ENCODE measurements at places on chromosomes 3 and 15.

DNA sequence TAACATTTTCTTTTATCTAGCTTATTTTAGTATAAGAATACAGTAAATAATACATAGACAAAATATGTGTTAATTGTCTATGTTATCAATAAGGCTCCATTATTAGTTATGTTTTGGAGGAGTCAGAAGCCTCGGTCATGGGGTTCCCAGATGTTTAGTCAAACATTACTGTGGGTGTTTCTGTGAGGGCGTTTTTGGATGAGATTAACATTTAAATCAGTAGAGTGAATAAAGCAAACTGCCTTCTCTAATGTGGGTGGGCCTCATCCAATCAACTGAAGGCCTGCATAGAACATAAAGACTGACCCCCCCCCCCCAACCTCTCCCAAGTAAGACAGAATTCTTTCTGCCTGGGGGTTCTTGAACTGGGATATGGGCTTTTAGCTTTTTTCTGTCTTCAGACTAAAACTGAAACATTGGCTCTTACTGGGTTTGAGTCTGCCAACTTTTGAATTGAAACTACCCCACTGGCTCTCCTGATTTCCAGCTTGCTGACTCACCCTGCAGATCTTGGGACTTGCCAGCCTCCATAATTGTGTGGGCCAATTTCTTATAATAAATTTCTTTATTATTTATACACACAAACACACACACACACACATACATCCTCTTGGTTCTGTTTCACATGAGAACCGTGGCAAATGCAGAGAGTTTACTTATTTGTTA lies 192.0 kb downstream of the TPRG1 start:
- no peak for DNase-seq

DNA sequence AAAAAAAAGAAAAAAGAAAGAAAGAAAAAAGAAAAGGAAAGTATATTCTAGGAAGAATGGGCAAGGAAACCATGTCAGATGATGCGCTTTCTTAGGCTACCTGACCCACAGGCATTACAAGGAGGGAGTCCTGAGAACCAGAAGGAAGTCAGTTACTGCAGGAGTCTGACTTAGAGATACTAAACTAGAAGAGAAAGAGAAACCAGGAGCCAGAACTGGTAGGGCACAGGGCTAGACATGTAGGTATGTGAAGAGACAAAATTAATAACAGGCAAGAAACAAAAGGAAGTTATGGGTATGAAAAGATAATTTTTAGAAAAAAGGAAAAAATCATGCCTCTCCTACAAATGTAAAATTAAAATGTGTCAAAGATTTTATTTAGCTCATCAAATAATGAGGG lies 63.3 kb upstream of the LRRN1 start:
- no peak for DNase-seq

DNA sequence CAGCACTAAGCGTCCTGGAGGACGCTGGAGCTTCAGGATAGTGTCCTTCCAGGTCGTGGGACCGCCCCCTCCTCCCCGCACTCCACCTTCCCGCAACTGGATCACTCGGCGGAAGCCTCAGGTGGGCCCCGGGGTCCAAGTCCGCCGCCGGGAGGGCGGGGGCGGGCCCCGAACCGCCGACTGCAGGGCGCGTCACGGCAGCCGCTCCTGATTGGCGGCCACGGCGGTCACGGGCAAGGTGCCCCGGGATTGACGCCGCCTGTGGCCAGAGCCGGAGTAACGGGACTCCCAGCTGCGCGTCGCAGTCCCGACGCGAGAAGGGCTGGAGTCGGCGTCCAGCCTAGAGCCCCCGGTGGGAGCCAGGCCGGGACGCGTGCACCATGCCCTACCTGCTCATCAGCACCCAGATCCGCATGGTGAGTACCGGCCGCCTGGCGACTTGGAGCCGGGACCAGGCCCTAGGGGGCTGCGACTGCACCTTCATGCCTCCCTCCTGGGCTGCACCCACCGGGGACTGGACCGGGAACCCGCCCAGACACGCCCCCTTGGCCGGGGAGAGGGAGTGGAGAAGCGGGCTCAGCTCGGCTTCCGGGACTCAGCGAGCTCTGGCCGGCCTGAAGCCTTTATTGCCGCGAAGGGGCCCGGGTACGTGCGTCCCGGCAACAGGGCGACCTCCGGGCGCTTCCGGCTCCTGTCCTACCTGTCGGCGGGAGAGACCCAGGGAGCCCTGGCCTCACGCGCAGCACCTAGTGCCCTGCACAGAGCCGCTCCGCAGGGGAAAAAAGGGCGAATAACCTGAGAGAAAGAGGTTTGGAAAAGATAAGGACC lies at the start of gene GCHFR:
GCHFR (plus strand) TSS at position 268 of the 828 bp plus-strand sequence; CDS start at position 381, 113 bp downstream.
- DNase-seq = no peak

DNA sequence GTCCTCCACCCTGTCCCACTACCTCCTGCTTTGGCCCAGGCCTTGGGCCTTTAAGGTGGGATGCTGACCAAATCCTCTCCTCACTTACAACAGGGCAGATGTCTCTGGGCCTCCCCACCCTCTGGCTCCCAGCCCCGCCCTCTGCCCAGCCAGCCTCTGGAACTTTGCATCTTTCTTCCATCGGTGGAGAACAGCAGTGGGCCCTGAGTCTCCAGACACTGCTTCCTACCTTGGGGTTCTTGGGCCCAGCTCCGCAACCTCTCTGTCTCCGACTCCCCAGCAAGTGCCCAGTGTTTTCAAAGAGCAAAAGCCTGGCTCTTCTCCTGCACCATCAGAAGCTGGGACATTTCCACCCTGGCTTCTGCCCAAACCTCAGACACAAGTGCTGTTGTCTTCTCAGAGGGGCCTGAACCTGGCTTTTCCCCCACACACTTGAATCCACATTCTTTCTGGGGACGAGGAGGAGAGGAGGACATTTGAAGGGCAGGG lies 33.1 kb downstream of the MRAS start:
- DNase-seq = no peak

DNA sequence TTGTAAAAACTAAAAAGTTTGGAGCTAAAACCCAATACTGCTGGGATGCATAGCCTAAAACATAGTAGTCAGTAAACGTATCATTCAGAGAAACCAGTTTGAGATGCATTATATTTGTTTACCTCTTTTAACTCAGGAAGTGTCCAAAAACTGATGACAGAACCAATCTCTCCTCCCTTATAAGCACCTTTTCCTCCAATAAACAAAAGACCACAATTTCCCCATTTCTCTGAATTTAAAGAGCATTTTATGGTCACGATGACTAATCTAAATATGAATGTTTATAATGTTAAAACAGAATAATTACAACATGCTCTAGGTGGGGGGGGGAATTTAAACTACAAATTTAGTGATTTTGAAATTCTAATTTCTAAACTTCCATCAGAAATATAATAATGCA lies 58.5 kb downstream of the CEP63 start:
- no peak for DNase-seq

DNA sequence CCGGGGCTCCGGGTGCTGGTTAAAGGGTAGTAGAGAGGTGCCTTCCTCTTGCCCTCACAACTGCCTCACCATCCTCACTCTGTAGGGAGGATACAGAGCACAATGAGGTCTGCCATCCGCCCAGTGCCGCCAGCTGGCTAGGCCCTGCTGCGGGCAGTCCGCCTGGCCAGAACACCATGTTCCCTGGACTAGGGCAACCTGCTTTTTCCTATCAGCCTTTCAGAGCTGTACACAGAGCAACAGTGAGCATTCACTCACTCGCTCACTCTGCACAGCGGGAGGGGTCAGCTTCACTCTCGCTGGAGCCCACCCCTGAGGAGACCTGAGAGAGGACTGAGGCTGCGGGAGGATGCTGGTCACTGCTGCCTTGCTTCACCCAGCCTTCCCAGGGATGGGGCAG lies 218.7 kb upstream of the CHRNA7 start:
- DNase-seq = no peak

DNA sequence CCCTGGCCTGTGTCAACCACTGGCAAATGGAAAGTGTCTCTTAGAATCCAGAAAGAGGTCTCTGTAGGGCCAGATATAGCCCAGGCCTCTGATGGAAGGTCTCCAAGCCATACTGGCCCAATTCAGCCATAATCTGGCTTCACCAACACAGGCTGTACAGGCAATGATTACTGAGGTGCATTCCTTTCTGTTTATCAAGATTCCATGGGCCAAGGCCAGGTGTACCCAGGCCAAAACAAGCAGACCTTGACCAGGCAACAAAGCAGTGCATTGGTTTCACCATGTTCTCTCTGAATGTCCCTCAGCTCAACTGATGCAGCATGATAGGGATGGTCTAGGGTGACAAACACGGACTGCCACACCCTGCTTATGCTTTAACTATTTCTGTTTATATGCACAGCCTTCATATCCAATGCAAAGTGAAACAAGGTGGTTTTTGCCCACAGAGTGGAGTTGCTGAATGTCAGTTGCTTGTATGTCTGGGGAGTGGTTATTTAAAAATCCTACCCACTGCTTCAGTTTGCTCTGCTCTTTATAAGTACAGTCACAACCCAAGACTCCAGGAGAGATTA lies 25.2 kb downstream of the CCNL1 start:
- DNase-seq = no peak

DNA sequence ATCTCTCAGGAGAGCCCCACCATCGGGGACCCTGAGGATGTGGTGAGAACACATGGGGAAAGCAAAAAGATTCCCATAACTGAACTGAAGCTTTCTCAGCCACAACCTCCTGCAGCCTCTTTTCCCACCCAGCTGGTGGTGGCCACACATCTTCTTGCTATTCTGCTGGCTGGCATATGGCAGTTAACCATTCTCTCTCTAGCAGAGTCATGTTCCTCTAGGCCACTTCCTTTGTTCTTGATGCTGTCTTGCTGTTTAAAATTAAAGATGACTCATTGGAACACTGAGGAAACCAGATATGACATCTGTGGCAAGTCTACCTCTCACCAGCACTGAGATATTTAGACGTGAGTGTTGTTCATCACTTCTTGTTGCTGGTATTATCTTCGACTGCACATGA lies 180.3 kb upstream of the ROBO2 start:
- no peak for DNase-seq

GRCh38 chr15:56351353-56351752 lies 13.9 kb upstream of the TEX9 start:
- no peak for DNase-seq

DNA sequence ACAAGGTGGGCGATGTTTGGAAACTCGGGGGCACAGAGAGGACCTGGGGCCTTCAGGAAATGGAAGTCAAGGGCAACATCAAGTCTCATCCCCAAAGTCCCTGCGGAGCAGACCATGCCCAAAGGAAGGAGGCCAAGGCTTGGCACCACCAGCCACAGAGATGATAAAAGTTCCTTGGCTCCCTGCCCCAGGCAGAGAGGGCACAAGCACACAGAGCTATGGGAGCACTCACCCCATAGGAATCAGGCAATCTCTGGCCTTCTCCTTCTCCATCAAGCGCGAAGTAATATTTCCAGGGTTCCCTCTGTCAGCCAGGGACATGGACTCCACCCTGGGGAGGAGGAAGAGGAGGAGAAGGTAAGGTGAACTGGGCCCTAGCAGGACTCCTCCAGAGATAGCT lies 7.9 kb downstream of the ACAA1 start:
- no peak for DNase-seq

DNA sequence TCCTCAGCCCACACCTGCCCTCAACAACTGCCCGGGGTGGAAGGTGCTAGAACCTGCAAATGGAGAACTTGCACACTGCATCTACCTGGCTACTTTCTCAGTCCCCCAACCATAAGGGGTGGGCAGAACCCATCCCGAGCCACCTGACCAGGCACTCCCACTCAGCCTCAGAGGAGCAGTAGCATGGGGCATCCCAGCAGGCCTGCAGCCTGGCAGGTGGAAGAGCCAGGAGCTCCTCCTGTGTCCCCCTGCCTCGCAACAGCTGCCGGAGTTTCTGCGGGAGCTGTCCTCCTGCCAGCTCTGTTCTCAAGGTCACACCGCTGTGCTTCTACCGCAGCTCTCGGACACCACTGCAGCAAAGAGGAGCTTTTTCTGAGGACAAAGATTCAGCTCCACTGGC lies 27.5 kb downstream of the RAB6B start:
- DNase-seq = no peak

GRCh38 chr3:174126990-174127758 lies 729.6 kb downstream of the NLGN1 start:
- no peak for DNase-seq

DNA sequence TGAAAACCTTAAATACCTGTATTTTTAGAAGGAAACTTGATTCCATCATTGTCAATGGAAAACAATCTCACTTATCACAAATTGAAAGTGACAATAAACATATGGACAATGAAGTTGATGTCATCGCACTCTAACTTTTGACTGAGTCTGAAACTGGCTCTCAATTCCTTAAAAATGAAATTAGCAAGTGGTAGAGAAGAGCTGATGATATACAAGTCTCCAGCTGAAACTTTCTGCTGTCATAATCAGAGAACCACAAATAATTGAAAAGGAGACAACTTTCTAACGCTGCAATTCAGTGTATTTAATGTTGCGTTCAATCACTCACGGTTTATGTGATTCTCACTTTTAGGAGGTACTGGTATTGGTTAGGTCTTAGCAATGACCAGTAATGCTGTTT lies 37.5 kb downstream of the EPHB1 start:
- no peak for DNase-seq

DNA sequence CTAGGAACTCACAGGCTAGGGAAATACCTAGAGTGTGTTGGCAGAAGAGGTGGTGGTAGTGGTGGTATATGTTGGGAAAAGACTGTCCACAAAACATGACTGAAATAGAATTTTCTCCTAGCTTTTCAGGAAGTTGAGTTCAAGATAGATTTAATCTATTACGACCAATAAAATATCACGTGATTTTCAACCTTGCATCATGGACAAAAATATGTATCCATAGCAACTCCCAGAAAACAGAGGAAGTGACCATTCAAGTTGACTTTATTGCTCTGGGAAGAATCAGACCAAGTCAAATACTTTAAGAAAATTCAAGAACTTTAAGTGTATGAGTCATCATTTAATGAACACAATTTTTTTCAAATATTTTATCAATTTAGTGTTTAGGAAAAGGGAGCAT lies 347.0 kb upstream of the ZNF385D start:
- no peak for DNase-seq

- DNase-seq = no peak
Observed at GRCh38 chr3:70985572-70985971, 598.0 kb downstream of the FOXP1 start.

GRCh38 chr3:115827495-115827894 lies 204.2 kb downstream of the GAP43 start:
- no peak for DNase-seq

- DNase-seq = no peak
Observed at GRCh38 chr3:14845180-14845579, 26.4 kb downstream of the FGD5 start.

DNA sequence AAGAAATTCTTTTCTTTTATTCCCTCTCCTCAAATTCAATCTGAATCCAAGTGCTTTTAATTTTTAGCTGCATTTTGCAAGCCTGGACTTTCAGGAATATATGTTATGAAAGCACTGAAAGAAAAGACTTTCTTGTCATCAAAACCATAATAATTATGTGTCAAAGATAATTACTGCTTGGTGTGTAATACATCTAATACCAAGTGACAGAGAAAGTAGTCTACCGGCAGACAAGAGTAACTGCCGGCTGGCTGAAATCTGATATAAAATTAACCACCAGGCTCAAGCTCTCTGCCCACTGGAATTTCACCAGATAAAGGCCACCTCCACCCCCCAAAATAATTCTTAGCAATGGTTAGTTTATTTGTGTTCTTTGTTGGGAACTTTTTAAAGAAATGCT lies 220.9 kb upstream of the CDIN1 start:
- no peak for DNase-seq

- DNase-seq = no peak
Observed at GRCh38 chr3:143595456-143596077, 252.7 kb downstream of the SLC9A9 start.

- DNase-seq = no peak
Observed at GRCh38 chr3:44984335-44984734, 8.3 kb downstream of the EXOSC7 start.

GRCh38 chr15:39300451-39301153 lies 280.3 kb upstream of the THBS1 start:
- no peak for DNase-seq
